ENCODE measurements at places on chromosomes 12 and 14. TPM values are rescaled to one million over a fixed set of nuclear protein-coding genes. Genes with fewer than 3 reads are reported as not detected.

DNA sequence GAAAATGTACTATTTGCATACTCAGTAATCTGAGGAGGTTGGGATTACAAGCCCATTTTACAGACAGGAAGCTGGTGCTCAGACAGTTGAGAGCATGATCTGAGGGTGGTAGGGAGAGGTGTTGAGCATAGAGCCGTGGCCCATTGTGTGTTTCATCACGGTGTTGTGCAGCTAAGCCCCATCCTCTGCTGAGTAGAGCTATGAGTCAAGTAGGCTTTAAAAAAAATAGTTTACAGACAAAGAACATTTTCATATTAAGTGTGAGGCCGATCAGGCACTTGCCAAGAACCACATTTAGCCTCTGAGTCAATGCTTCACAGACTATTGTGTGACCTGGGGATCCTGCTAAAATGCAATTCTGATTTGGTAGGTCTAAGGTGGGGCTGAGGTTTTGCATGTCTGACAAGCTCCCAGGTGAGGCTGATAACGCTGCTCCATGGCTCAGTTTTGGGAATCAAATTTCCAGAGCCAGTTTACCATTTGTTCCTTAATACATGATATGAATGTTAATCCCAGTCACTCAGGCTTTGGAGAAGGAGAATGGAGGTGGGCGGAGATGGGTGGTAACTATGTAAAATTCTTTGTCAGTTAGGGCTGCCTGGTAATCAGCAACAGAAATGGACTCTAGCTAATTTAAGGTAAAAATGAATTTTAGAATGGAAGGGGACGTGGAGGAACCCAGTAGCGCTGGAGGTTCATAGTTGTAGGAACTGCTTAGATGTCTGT, 22.2 kb downstream of the ZNF664 start:
- H3K4me3 ChIP-seq = no peak overlapping the region
- peak overlapping the region; percentile 8 for H3K27ac ChIP-seq
- H3K27me3 ChIP-seq = no peaks in the 10 kb centered on the region
- peak; percentile 38 for DNase-seq

GRCh38 chr12:108625228-108625627, 8.5 kb downstream of the SELPLG start:
- H3K4me1 ChIP-seq = peaks cover 38% of the 10 kb centered on the region
- no peak for DNase-seq
- H3K4me3 ChIP-seq = no peak overlapping the region
- no peaks in the 10 kb centered on the region for H3K27me3 ChIP-seq
- no peak overlapping the region for H3K27ac ChIP-seq
- H3K36me3 ChIP-seq = peaks cover 40% of the 10 kb centered on the region

- no peaks in the 10 kb centered on the region for H3K36me3 ChIP-seq
- H3K27me3 ChIP-seq = no peaks in the 10 kb centered on the region
- no peak overlapping the region for H3K27ac ChIP-seq
- peaks cover 5% of the 10 kb centered on the region for H3K4me1 ChIP-seq
- no peak for DNase-seq
- H3K4me3 ChIP-seq = no peak overlapping the region
These were observed 14.0 kb downstream of the GDF3 start for GRCh38 chr12:7681535-7681934.

DNA sequence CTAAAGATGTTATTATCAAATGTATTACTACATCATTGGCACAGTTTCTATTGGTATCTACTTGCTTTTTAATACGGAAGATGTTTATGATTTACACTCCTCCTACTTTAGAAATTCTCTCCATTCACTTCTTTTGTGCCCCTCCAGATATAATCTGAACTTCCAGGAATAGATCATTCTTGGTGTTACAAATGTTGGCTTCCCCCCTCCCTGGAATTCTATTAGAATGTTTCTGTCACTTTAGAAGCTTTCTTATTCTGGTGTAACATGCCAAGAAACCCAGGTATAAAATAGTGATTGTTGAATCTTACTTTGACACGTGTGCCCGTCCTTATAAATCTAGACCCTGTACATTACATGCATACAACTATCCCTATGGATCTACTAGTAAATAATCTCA, 1.2 kb upstream of the WDR20 start:
- no peaks in the 10 kb centered on the region for H3K27me3 ChIP-seq
- peaks cover 24% of the 10 kb centered on the region for H3K4me1 ChIP-seq
- H3K36me3 ChIP-seq = peaks cover 5% of the 10 kb centered on the region

DNA sequence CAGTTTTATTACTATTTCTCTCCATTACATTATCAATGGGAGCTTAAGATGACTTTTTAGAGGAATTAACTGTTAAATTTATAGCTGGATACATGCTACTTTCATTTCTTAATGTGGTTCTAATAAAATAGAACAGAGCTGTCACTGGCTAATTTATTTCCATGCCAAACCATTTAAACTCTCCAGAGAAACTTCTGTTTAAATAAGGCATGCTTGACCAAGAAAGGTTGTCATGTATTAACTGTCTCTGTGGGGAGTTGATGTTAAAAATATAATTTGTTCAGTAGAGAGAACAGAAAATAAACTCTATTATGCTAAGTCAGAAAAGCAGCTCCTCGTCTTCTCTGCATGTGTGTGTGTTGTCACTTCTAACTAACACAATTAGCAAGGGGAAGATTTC, 447.4 kb downstream of the SLC16A7 start:
- no peaks in the 10 kb centered on the region for H3K4me1 ChIP-seq
- no peak for DNase-seq
- H3K36me3 ChIP-seq = no peaks in the 10 kb centered on the region
- no peaks in the 10 kb centered on the region for H3K27me3 ChIP-seq

GRCh38 chr14:93100570-93100969, 15.2 kb downstream of the ITPK1 start:
- H3K4me1 ChIP-seq = peaks cover 20% of the 10 kb centered on the region
- no peak overlapping the region for H3K4me3 ChIP-seq
- H3K27ac ChIP-seq = no peak overlapping the region
- DNase-seq = no peak
- no peaks in the 10 kb centered on the region for H3K27me3 ChIP-seq

DNA sequence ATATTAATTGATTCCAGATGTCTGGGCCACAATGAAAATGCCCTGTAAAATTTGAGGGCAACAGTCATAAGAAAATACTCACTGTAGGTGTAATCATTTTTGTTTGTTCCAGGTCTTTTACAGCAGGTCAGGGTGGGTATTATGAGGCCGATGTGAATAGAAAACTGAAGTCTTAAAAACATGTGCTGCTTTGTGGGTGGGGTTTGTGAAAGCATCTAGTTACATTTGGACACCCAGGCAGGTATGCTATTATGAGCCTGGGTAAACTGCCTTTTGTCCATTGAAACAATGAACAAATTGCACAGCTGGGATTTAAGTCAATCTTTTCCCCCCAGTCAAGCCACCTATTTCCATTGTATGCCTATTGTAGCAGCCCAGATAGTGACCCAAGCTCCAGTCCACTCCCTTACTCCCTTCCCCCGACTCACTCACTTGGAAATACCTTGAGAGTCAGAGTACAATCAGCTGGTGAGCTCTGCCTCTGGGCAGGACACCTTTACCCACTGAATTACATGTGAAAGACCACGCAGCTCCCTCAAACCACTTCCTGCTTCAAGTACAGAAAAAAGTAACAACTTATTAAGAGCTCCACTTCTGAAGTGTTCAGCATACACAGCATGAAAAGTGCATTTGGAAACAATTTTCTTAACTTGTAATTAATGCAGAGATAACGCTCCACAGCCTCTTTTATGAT, 1.8 kb downstream of the IGF1 start:
- H3K4me3 ChIP-seq = no peak overlapping the region
- H3K36me3 ChIP-seq = no peaks in the 10 kb centered on the region
- H3K27me3 ChIP-seq = peaks cover 12% of the 10 kb centered on the region
- peaks cover 23% of the 10 kb centered on the region for H3K4me1 ChIP-seq
- DNase-seq = peak; percentile 56

- H3K4me3 ChIP-seq = peak overlapping the region; percentile 67
- H3K27me3 ChIP-seq = peaks cover 74% of the 10 kb centered on the region
- DNase-seq = peak; percentile 61
- H3K36me3 ChIP-seq = peaks cover 1% of the 10 kb centered on the region
- no peak overlapping the region for H3K27ac ChIP-seq
- peaks cover 7% of the 10 kb centered on the region for H3K4me1 ChIP-seq
These were observed 165.1 kb downstream of the MON2 start for GRCh38 chr12:62631471-62632410.

DNA sequence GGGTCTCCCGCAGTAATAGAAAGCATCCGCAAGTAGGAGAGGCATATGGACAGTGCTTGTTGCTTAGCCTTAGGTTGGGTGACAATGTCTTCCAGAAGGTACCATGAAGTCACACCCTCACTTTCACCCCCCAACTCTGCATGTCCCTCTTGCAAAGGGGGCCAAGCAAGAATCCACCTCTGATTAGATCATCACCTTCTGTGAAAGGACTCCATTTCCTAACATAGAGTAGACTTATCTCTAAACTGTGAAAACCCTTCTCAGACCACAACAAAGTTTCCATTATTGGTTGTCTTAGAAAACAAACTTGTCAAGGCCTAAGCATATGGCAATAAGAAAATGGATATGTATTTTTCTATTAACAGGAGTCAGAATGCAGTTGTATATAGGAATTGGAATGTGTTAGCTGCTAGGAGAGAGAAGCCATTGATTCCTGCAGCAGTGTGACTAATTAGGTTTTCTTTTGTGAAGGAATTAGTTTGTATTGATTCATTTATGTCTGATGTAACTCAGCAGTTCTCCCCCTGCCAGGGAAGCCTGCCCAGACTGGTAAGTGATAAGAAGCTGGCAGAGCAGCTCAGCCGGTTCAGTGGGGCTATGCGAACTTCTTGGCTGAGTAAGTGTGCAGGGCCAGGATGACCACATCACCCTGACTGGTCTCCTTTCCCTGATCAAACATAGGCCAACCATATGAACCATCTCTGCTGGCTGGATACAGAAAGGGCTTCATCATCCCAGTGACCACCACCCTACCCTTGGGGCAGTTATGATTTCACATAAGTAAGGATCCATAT, 107.3 kb upstream of the CCDC196 start:
- no peaks in the 10 kb centered on the region for H3K36me3 ChIP-seq
- H3K4me3 ChIP-seq = no peak overlapping the region
- H3K27ac ChIP-seq = no peak overlapping the region
- H3K4me1 ChIP-seq = no peaks in the 10 kb centered on the region
- no peak for DNase-seq
- H3K27me3 ChIP-seq = no peaks in the 10 kb centered on the region

DNA sequence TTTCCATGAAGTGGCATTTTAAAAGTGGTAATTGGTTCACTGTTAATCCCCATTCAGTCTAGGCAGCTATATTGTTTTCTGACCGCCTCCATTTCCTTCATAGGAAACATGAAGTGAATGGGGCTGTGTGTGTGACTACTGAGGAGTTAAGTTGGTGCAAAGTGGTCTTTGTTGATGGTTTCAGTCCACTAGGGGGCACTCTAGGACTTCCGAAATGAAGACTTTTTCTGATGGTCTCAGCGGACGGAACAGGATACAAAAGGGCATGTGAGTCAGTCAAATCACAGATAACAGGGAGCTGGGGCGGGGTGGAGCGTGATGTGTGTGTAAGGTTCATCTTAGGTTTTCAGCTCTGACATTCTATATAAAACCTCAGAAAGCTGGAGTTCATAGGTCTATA, 240.1 kb upstream of the OR4E1 start:
- peak; percentile 88 for DNase-seq
- no peaks in the 10 kb centered on the region for H3K27me3 ChIP-seq
- no peaks in the 10 kb centered on the region for H3K36me3 ChIP-seq
- H3K4me3 ChIP-seq = peak overlapping the region; percentile 68
- H3K4me1 ChIP-seq = peaks cover 49% of the 10 kb centered on the region

- peaks cover 1% of the 10 kb centered on the region for H3K36me3 ChIP-seq
- no peak overlapping the region for H3K27ac ChIP-seq
- no peak for DNase-seq
These were observed 144.6 kb downstream of the TTC7B start for GRCh38 chr14:90671382-90672234.

GRCh38 chr14:85583380-85583779, 53.4 kb downstream of the FLRT2 start:
- DNase-seq = no peak
- H3K27ac ChIP-seq = no peak overlapping the region
- H3K4me1 ChIP-seq = peaks cover 4% of the 10 kb centered on the region
- H3K36me3 ChIP-seq = no peaks in the 10 kb centered on the region

DNA sequence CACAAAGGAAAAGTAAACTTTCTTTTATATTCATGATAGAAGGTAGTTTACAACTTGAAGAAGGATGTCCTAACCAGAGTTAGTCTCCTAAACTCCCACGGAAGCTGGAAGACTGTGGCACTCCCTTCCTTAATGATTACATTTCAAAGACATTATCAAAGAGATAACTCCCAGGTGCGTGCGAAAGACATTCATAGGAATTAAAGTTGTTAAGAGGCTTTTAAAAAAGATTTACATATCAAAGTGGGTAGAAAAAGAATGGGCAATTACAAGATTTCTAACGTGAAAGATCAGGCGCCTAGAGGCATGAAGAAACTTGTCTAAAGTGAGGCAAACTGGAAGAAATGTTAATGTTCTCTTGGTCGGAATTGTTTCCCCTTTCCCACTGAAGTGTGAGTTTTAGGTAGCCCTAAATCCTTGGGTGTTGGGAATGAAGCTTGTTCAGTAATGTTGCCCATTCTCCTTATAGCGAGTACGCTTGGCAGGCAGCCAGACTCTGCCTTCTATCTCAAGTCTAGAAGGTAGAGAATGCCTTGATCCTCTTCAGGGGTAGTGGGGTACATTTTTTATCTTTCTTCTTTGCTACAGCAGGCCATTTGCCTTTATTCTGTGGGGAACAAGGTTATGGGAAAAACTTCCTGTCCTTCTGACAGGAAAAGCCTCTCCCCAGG, 642.0 kb downstream of the SLC6A15 start:
- H3K27me3 ChIP-seq = no peaks in the 10 kb centered on the region
- no peak for DNase-seq
- H3K36me3 ChIP-seq = no peaks in the 10 kb centered on the region
- no peak overlapping the region for H3K27ac ChIP-seq
- no peak overlapping the region for H3K4me3 ChIP-seq

DNA sequence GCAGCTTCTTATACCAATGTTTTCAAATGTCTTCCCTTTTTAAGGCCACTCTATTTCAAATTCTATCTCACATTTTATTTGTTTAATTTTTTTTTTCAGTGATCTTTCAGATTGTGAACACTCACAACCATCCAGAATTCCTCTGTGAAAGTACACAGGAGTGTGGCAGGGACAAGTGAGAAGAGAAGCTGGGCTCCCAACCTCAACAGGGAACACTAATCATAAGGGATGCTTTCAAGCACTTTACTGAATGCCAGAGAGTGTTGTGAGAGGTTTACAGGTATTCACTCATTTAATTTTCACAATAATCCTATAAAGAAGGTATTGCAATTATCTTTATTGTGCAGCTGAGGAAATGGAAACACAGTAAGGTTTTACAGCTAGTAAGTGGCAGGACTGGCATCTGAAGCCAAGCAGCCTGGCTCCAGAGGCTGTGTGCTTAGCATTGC, 60.1 kb upstream of the PYGL start:
- no peak for DNase-seq
- no peak overlapping the region for H3K27ac ChIP-seq
- no peak overlapping the region for H3K4me3 ChIP-seq
- H3K36me3 ChIP-seq = no peaks in the 10 kb centered on the region

- no peaks in the 10 kb centered on the region for H3K36me3 ChIP-seq
- H3K27me3 ChIP-seq = peaks cover 3% of the 10 kb centered on the region
- DNase-seq = no peak
- H3K4me1 ChIP-seq = peaks cover 1% of the 10 kb centered on the region
- no peak overlapping the region for H3K4me3 ChIP-seq
These were observed 160.1 kb downstream of the BRMS1L start for GRCh38 chr14:35986219-35986573.

Gene EPYC
- total RNA-seq = not detected

Gene POTEM
- not detected for total RNA-seq

Gene LRRK2
- not detected for total RNA-seq

All from activated naive CD4-positive, alpha-beta T cell treated with anti-CD3 and anti-CD28 coated beads for 36 hours (primary cell).